Amniotic stem cell (primary cell): ENCODE measurements at places on chromosomes 13 and 19.

DNA sequence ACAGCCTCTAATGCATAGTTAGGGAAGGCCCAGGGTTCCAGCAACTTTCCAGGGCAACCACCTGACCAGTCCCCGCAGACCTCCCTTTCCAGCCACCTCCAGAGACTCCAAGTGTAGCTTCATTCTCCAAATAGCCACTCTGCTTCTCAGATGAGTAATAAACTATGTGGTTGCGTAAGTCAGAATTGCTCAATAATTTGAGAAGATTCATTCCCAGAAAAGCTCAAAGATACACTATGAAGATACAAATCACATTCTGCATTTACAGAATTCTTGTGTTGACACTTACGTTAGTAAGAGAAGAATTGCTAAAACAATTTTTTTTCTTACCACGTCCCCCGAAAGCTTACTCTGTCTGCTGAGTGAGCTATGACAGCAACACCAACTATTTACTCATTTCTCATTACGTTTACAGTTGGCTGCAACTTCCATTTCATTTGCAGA, 8.2 kb upstream of the LATS2 start:
- DNase-seq, result peak; percentile 77

- no peak for DNase-seq
Observed at GRCh38 chr13:99151516-99151915, 49.1 kb upstream of the UBAC2 start.

DNA sequence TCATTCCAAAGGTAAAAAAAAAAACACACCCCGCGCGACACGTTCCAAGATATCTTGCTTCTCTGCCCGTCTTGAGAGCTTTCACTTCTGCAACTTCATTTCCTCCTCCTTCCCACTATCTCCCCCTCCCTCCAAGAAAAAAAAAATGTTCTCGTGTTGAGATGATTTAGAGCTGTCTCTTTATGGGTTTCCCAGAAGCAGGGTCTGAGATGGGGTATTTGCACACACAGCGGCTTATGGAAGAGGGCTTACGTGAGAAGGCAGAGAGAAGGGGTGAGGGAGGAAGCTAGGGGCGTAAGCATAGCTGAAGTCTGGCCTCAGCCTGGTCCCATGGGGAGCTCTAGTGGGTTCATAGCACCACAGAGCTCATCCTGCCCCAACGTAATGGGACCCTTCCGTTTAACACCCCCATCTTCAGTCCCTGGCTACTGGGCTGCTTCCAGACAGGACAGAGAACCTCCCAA, 31.3 kb upstream of the USE1 start:
- DNase-seq, result no peak

GRCh38 chr13:44401577-44401976, 28.0 kb downstream of the SERP2 start:
- no peak for DNase-seq

DNA sequence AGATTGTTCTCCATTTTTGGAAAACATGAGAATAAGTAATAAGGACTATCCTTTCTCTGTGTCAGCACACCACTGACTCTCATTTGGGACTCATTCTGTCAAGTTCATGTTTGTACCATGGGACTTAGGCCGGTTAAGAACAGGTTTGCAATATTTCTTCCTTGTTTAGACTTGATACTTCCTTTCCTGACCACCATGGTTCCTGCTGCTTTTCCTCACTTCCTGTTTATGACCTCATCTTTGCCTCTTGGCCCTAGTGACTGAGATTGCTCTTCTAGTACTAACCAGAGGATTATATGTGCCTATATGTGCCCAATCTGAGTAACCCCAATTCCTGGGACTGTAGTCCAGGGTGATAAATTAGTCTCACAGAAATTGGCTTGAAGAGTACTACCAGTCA, 32.5 kb upstream of the NDFIP2 start:
- DNase-seq, result no peak

DNA sequence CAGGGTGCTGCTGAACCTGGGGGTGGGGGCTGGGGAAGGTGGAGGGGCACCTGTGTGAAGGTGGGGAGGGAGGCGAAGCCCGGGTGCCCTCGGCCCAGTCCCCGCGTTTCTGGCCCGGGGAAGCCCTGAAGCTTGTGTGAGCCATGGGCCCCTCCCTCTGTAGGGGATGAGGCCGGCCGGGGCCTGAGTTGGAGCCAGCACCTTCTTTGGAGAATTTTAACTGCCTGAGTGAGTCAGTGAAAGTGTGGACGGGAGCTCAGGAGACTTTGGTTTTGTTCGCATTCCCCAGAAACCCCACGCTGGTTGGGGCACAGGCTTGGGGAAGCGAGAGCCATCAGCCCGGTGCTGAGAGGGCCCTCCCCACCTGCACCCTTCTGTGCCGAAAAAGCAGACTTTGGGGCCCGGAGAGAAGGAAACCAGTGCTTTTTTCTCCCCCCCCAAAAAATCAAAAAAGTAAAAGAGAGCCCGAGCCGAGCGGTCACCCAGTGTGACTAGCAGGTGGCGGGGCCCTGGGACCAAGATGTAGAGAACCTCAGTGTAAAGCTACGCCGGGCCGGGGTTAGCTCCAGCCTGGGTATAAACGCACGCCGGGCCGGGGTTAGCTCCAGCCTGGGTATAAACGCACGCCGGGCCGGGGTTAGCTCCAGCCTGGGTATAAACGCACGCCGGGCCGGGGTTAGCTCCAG, 45.1 kb downstream of the TMEM255B start:
- no peak for DNase-seq

GRCh38 chr13:42864952-42865767, 83.8 kb downstream of the FAM216B start:
- DNase-seq, result no peak

- DNase-seq, result no peak
Observed at GRCh38 chr13:113930671-113931637, 42.9 kb downstream of the C13orf46 start.

DNA sequence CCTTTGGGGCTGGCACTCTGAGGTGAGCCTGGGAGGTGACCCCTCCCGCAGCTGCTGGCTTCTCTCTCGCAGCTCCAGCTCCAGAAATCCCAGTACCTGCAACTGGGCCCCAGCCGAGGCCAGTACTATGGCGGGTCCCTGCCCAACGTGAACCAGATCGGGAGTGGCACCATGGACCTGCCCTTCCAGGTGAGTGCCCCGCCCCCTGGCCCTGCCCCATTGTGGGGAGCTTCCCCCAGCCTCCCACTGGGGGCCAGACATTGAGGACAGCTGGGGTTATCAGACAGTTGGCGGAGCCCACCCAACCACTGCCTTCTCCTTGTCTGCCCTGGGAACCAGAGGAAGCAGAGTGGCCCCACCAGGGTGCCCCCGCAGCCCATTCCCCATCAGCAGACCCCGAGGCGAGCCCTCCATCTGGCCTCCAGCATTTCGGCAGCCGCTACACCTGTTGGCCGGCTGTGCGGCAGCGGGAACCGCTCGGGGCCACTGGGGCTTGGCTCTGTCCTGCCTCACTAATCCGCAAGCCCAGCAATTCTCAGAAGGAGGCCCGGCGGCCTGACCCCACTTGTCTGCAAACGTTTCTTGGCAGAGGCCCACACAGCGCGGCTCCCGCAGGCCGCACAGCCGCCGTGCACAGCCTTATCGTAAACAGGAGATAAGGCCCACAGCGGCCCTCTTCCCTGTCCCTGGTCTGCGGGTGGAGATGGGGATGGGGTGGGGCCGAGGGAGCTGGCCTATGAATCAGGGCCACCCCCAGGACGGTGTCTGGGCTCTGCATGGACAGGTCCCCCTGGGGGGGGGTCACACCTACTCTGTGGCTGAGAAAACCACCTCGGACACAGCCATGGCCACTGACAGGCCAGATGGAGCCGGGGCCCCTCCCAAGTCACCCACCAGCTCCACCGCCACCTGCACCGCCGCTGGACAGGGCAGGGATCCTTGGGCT, 48.0 kb downstream of the COMP start:
- no peak for DNase-seq

DNA sequence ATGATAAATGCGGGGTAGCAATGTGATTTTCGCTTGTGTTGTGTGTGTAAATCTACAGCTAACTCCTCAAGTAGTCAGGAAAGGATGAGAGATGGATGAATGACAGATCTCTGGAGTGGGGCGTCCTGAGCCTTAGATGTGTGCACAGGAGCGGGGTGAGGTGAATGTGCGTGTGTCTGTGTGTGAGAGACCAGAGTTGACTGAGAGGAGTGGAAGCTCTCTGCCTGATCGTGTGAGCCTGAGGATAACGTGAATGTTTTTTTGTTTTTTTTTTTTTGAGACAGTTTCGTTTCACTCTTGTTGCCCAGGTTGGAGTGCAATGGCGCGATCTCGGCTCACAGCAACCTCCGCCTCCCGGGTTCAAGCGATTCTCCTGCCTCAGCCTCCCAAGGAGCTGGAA, 805 bp downstream of the ZNF461 start:
- DNase-seq, result no peak

- no peak for DNase-seq
Observed at GRCh38 chr19:57552432-57552831, 7.2 kb downstream of the ZNF550 start.

GRCh38 chr13:90867336-90867683, 480.2 kb upstream of the MIR17HG start:
- peak; percentile 0 for DNase-seq

DNA sequence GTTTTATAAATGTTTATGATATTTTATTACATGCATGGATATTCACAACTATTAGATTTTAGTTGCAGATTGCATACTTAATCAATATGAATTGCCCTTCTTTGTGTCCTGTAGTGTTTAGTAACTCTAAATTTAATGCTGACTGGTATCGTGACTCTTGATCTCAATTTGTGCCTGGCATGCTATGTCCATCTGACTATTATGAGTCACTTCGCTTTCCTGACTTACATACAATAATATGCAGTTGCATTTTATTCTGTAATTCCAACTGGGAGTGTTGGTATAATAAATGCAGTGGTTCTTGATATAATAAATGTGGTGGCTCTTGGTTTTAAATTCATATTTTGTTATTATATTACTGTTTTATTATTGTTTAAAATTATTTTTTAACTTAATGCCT, 277.5 kb downstream of the LIG4 start:
- no peak for DNase-seq

- DNase-seq, result no peak
Observed at GRCh38 chr13:71820699-71821098, 46.3 kb downstream of the DACH1 start.

DNA sequence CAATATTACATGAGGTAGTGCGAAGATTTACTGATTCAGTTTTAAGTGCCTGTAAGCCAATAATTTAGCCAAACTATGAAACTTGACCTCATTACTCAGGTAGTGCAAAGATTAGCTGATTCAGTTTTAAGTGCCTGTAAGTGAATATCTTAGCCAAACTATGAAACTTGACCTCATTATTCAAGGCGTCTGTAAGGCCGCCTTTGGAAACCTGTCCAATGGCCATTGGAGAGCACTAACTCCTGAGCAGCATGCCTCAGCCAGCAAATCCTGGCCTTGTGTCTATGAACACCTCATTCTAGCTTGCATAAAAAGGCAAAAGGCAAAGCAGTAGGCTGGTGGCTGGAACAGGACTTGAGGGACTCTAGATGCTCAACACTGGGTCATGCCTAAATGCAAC, 127.0 kb upstream of the GPR12 start:
- DNase-seq, result no peak

DNA sequence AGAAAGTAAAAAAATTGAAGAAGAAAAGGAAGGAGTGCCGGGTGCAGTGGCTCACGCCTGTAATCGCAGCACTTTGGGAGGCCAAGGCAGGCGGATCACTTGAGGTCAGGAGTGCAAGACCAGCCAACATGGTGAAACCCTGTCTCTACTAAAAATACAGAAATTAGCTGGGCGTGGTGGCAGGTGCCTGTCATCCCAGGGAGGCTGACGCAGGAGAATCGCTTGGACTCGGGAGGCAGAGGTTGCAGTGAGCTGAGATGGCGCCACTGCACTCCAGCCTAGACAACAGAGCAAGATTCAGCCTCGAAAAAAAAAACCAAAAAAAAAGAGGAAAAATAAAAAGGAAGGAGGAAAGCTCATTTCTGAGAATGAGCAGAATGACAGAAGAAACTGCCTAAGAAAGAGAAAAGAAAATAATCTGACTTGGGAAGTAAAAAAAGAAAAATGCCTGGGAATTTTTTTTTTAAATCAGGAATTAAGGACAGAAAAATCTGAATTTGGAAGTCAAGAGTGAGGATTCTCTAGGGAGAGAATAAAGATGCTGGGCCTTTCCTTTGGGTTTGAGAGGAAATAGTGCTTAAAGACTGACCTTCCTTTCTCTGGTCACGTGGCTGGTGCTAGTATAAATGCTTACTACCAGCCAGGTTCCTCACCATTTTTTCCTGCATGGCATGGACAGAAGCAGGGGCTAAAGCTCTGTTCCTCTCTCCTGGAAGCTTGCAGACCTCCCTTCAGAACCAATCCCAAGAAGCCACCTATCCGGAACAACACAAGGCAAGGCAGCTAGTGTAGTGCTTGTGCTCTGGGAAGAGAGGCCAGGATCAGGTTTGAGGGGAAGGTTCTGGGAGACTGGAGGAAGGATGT, at the start of gene FFAR2:
FFAR2 (plus strand) TSS at position 652 of the 864 bp plus-strand sequence. CDS start 1,458 bp downstream, outside the sequence.
- no peak for DNase-seq

GRCh38 chr19:16661480-16662034, 618 bp downstream of the TMEM38A start:
- DNase-seq, result no peak

GRCh38 chr13:60009300-60010253, 154.2 kb downstream of the DIAPH3 start:
- DNase-seq, result no peak

DNA sequence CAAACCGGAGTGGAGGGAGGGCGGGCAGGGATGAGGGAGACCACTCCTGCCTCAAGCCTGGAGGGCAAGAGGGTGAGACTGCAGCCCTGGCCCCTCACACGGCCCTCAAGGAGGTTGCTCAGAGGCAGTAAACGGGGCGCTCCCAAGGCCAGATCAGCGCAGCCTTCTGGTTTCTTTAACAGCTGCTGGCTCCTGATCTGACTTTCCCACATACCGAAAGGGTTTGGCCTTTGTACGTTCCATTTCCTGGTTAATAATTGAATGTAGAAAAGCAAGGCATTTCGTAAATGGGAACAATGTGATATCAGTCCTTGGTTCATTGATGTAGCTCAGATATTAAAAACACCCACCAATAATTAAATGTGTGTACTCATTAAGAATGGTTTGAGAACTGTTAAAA, 71.5 kb downstream of the GGACT start:
- DNase-seq, result no peak

DNA sequence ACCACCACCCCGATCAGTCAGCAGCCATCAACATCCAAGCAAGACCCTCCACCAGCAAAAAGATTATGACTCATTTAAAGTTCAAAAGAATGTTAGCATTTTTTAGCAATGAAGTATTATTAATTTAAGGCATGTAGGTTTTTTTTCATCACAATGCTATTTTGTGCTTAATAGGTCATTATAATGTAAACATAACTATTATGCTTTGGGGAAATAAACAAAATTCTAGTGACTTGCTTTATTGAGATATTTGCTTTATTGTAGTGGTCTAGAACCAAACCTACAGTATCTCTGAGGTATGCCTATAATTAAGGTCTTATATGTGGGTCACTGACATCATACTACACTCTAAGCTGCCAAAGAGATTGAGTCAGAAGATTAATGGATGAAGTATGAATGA, 20.0 kb downstream of the KLF12 start:
- DNase-seq, result no peak

DNA sequence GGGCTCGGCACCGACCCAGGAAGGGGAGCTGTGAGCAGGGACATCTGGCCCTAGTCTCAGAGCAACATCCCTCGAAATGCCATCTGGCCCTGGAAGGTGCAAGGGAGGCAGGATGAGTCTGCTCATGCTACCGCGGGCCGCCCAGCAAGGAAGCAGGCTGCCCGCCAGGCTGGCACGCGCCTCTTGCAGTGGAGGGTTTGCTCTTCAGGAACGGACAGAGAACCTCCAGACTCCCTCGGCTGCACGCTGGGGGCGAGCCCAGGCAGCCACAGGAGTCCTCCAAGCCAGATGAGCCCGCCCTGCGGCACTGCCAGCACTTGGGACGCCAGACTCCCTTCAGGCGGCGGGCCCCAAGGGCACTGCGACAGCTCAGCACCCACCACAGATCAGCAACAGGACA, 10.1 kb upstream of the ATP8B3 start:
- no peak for DNase-seq

GRCh38 chr13:74452881-74453280, 318.7 kb upstream of the KLF12 start:
- no peak for DNase-seq
